ENCODE measurements at places on chromosomes 3 and 15.

GRCh38 chr3:61250784-61251173, 473 bp downstream of the FHIT start:
- DNase-seq = peak; percentile 28

DNA sequence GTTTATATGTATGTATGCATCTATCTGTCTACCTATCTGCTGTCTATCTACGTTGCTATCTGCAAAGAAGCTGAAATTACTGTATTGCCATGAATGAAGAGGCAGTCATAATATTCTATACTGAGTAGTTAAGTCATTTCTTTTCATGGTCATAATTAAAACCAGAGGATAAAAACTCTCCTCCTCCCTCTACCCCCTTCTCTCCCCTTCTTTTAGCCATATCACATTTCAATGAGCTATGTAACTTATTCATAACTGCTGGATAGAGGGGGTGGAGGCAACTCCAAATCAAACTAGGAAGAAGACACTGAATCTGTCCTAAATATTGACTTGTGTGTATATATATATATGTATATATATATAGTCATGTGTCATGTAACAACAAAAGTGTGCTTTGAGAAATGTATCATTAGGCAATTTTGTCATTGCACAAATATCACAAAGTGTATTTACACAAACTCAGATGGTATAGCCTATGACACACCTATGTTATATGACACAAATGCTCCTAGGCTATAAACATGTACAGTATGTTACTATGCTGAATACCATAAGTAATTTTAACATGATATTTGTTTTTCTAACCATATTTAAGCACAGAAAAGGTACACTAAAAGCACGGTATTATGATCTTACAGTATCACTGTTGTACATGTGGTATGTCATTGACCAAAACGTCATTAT, 229.7 kb upstream of the KCNMB2 start:
- DNase-seq = no peak

DNA sequence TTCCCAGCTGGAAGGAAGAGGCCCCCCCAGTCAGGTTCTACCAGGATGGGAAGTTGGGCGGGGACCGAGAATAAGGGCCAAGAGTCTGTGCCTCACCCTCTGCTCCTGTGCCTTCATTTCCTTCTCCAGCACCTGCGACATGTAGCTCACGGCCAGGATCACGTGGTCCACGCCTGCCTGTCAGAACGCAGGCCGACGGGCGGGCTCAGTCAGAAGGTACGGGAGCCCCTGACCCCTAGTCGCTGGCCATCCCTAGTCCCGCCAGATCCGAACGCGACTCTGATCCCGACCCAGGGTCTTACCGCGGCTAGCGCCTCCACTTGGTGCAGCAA, 489 bp downstream of the GMPPB start:
- no peak for DNase-seq

- DNase-seq = no peak
These were observed 35.6 kb upstream of the GPR160 start for GRCh38 chr3:170002231-170002630.

DNA sequence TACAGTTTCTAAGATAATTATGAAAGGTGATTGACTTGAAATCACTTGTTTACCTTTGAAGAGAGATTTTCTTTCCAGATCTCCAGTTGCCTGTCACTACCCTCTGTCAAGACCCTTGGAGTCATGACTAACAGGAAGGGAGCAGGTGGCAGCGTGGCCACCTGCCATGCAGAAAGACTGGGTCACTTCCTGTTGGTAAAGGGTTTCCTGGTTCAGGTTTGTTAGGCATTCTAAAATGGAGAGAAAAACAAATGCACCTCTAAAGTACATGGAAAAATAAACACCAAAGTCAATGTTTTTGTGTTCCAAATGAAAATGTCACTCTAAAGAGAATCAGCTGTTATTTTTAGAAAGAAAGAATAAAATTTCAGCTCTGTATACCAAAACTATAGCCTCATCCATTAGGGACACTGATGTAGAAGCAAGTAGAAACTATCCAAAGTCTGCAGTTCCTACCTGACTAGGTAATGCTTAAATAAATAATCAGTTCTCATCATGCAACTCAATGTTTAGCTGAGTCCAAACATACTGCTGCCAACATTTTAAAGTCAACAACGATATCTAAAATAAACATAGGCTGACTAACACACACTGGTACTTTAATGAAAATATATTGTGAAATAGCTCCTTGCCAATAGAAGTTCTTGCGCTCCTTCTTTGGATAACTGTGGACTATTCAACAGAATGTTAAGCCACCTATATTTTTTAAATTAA, 23.9 kb upstream of the TM4SF1 start:
- no peak for DNase-seq

- no peak for DNase-seq
These were observed 7.9 kb downstream of the ARRDC4 start for GRCh38 chr15:97968380-97968779.

GRCh38 chr3:59563072-59563605, 513.3 kb upstream of the CFAP20DC start:
- DNase-seq = no peak

GRCh38 chr3:132034486-132035464, at the start of gene CPNE4:
Gene CPNE4, minus strand, starts transcription at chr3:132035014.
- peak; percentile 6 for DNase-seq

DNA sequence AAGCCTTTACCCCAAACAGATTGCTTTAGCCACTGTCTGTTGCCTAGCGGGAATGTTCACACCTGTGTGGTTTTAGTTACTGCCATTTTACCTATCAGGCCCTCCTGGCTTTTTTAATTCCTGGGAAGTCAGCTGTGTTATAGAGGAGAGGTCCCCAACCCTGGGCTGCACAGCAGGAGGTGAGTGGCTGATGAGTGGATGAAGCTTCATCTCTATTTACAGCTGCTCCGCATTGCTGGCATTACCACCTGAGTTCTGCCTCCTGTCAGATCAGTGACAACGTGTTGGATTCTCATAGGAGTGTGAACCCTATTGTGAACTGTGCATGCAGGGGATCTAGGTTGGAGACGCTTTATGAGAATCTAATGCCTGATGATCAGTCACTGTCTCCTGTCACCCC, 127.0 kb downstream of the MBNL1 start:
- DNase-seq = no peak

- no peak for DNase-seq
These were observed 23.9 kb upstream of the CDCP1 start for GRCh38 chr3:45170096-45170495.

DNA sequence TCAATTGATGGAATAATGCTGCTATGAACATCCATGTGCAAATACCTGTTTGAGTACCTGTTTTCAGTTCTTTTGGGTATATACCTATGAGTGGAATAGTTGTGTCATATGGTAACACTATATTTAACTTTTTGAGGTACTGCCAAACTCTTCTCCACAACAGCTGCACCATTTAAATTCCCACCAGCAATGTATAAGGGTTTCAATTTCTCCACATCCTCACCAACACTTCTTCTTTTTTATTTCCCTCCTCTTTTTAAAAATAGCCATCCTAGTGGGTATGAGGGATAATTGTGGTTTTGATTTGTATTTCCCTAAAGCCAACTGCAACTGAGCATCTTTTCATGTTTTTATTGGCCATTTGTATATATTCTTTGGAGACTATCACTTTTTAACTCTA, 31.3 kb upstream of the ARHGEF3 start:
- DNase-seq = no peak

DNA sequence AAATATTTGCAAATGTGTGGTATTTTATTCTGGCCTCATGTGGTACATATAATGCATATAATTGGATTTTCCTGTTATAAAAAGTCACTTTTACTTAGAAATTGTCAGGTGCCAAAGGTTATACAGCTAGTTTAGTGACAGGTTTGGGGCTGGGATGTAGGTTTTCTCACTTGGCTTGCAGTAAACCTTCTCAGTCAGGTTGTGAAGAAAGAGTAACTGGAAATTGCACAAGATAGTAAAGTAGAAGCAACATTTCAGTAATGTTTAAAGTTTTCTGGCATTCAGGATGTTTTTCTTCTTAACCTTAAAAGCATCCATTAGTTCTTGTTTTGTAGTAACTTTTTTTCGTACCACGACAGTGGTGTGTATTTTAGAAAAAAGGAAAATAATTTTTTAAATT, 53.9 kb downstream of the MEF2A start:
- no peak for DNase-seq

GRCh38 chr3:127028781-127029657, 46.1 kb downstream of the PLXNA1 start:
- no peak for DNase-seq

- DNase-seq = no peak
These were observed 36.7 kb upstream of the GOLGA8B start for GRCh38 chr15:34620142-34620541.

GRCh38 chr15:78570710-78571109, 5.4 kb downstream of the CHRNA5 start:
- DNase-seq = no peak

- DNase-seq = no peak
These were observed 16.1 kb upstream of the TMEM115 start for GRCh38 chr3:50375258-50375931.

DNA sequence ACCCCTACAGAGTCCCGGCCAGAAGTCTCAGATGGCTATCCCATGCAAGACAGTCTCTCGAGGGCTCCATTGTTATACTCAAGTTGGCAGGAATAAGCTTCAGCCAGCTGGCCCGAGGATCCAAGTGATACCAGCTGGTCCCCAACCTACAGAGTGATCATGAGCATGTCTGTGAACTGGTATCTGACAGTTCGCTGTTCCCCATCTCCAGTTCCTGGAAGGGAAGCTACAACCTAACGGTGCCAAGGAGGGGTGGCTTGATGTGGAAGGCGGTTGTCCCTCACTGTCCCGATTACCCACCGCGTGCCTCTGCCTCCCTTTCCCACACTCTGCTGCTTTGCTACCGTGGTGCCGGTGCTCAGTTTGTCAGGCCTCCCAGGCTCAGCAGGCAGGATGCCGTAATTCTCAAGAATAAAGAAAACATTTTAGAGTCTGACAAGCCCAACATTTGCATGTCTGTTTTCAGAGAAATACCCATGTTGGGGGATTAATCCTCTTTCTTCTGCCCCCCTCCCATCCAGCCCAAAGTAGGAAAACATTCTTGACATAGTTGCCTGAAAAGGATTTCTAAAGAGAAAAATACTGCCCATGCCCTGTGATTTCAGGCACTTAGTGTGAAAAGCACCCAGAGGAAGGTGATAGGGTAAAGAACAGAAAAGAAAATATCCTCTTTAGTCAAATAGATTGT, 49.4 kb upstream of the HES1 start:
- no peak for DNase-seq
